ENCODE measurements at places on chromosomes 5 and 9.

GRCh38 chr5:6914347-6914746 lies 201.1 kb downstream of the TENT4A start:
- no peak for DNase-seq

- DNase-seq: no peak
Measured at GRCh38 chr5:100319885-100320284, 215.3 kb upstream of the FAM174A start.

DNA sequence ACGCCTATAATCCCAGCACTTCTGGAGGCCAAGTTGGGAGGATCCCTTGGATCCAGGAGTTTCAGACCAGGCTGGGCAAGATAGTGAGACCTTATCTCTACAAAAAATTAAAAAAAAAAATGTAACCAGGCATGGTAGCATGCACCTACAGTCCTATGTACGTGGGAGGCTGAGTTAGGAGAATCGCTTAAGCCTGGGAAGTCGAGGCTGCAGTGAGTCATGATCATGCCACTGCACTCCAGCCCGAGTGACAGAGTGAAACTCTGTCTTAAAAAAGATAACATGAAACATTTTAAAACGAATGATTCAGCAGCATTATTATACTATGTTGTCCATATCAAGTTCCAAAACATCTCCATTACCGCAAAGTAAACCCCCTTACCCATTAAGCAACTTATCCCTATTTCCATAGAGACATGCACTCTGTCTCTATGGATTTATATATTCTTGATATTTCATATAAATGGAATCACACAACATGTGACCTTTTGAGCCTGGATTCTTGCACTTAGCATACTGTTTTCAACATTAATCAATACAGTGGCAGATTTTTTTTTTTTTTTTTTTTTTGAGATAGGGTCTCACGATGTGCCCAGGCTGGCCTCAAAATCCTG lies 56.9 kb upstream of the MTMR12 start:
- DNase-seq: no peak

GRCh38 chr5:92879806-92880543 lies 701.0 kb downstream of the NR2F1-AS1 start:
- DNase-seq: no peak

- DNase-seq: no peak
Measured at GRCh38 chr9:127030814-127031740, 91.4 kb downstream of the ANGPTL2 start.

All from activated CD4-positive, alpha-beta T cell treated with anti-CD3 and anti-CD28 coated beads, Interleukin-2, amount 10 ng/mL, durations not matched to agents 24 days and 14 days (primary cell).